ENCODE measurements at places on chromosomes 2 and 18. TPM values are rescaled to one million over a fixed set of nuclear protein-coding genes. Genes with fewer than 3 reads are reported as not detected.

The VWA3B gene
- total RNA-seq, result not detected

GRCh38 chr18:62386601-62387000, 61.5 kb downstream of the TNFRSF11A start:
- H3K4me1 ChIP-seq, result no peaks in the 10 kb centered on the region
- H3K27me3 ChIP-seq, result no peaks in the 10 kb centered on the region
- H3K27ac ChIP-seq, result no peak overlapping the region

The UGT1A10 gene
- not detected for total RNA-seq

The EVX2 gene
- not detected for total RNA-seq

DNA sequence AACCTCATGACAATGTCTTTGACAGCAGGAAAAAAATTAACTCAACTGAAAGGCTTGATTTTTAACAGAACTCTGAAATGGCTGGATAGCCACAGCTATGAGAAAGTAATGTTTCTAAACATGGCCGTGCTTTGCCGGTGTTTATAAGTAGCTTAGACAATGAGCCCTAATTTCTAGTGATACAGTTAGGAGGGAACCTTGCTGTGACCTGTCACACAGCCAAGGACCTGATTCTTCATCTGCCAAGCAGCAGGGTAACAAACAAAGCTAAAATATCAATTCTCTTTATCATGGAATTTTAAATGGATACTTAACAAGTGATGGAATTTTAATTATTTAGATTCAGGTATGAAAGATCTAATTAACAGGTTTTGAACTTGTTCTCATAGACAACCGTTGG, 24.3 kb upstream of the DYNC2LI1 start:
- H3K4me1 ChIP-seq, result no peaks in the 10 kb centered on the region
- no peak overlapping the region for H3K4me3 ChIP-seq
- DNase-seq, result no peak

- H3K4me1 ChIP-seq, result no peaks in the 10 kb centered on the region
- no peaks in the 10 kb centered on the region for H3K27me3 ChIP-seq
- DNase-seq, result no peak
- no peak overlapping the region for H3K27ac ChIP-seq
- no peaks in the 10 kb centered on the region for H3K36me3 ChIP-seq
- no peak overlapping the region for H3K4me3 ChIP-seq
These were observed 1273.5 kb upstream of the CRIM1 start for GRCh38 chr2:35082072-35082471.

- H3K4me1 ChIP-seq, result no peaks in the 10 kb centered on the region
- DNase-seq, result no peak
- peaks cover 2% of the 10 kb centered on the region for H3K27me3 ChIP-seq
- H3K27ac ChIP-seq, result no peak overlapping the region
These were observed 14.0 kb downstream of the PARD6G start for GRCh38 chr18:80233201-80233835.

All from B cell (primary cell).